ENCODE measurements at places on chromosomes 3 and 15.

DNA sequence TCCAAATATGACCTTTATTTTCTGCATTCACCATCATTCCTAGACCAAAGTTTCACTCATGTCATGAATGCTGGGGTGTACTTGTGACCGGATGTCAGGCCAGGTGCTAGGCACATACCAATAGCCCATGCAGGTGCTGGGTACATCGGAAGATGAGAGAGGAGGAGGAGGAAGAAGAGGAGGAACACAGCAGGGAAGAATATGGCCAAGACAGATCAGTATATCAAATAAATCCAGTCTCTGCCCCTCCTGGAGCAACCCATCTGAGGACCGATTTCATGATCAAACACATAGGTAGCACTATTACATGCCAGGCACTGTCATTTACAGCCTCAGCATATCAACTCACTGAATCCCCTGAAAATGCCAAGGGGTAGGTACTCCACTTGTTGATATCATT is 3.0 kb upstream of the WNT7A start:
- DNase-seq, result no peak
- no peaks in the 10 kb centered on the region for H3K36me3 ChIP-seq
- peaks cover 44% of the 10 kb centered on the region for H3K27me3 ChIP-seq
- no peak overlapping the region for H3K27ac ChIP-seq
- H3K4me1 ChIP-seq, result no peaks in the 10 kb centered on the region
- H3K4me3 ChIP-seq, result no peak overlapping the region

DNA sequence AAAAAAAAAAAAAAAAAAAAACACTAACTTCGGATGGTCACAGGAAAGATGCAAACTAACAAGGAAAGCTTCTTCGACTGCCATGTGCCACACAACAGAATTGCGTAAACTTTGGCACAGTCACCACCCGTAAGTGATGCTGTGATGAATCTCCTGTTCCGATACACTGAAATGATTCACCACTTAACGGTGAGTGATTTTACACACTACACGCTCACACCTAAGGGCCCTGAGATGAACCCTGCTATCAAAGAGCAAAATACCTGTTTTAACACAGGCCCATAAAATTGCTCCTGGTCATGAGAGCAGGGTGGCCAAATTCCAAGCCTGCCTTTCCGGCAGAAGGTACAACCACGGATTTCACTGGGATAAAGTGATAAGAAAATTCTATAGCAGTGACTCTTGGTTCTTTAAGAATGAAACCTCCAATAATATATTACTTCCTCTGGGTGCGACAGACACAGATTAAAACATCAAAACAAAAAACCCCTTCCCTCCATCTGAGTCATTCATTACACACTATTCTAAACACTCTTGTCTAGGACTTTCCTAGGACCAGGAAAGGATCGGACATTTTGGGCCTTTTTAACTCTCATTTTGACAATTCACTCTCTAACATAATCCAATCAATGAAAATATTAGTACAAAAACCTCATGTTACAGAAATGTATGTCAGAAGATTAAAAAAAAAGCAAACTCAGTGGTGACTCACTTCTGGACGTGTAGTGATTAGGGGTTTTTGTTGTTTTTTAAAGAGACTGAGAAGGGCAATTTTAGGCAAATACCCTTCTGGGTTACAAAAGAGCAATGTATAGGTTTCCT is 28.3 kb downstream of the LRIG1 start:
- no peaks in the 10 kb centered on the region for H3K36me3 ChIP-seq
- H3K27ac ChIP-seq, result peak overlapping the region; percentile 60
- H3K27me3 ChIP-seq, result no peaks in the 10 kb centered on the region
- peak overlapping the region; percentile 51 for H3K4me3 ChIP-seq
- peak; percentile 75 for DNase-seq

- H3K27ac ChIP-seq, result peak within 1 kb of the TSS; percentile 97
- H3K27me3 ChIP-seq, result peaks cover 2% of the 10 kb centered on the region
- DNase-seq, result peak; percentile 76
- H3K4me3 ChIP-seq, result peak within 1 kb of the TSS; percentile 87
- peaks cover 12% of the 10 kb centered on the region for H3K36me3 ChIP-seq
Measured at GRCh38 chr15:40340740-40341400, at the start of gene CCDC9B. CCDC9B (minus strand) TSS chr15:40340939; CDS start chr15:40340819, 120 bp downstream.

DNA sequence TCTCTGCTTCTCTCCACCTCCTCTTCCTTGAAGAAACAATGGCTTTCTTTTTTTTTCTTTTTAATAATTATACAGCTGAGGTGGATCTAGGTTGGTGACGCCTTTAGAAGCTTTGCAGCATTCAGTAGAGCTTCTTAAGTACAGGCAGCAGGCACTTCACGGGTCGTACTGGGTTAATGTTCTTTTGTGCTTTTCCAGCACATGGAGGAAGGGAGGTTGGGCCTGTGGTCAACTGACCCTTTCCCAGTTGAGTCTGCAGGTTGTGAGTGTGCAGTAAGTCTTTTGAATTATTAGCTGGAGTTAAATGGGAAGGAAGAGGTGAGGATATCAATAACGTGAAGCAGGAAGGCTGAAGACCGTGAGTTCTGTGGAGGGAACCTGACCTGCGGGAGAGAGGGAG is 7.0 kb downstream of the TRAK1 start:
- peaks cover 83% of the 10 kb centered on the region for H3K4me1 ChIP-seq
- H3K27me3 ChIP-seq, result peaks cover 1% of the 10 kb centered on the region
- H3K36me3 ChIP-seq, result peaks cover 7% of the 10 kb centered on the region
- no peak for DNase-seq

DNA sequence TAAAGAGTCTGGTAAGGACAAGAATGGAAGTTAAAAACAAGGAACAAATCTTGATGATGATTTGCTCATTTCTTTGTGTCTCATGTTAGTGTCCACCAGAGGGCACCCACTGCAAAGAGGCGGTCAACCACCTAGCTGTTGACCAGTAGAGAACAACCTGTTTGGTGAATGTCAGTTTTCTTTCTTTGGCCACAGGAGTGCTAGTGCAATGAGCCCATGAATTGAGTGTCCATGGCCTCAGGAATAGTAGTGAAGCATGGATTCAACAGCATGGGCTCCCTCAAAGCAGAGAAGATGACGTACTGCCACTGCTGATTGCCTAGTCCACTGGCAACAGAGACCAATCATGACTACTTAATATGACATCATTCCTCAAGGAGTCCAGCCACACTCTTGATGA is 10.7 kb upstream of the CNTN6 start:
- H3K27me3 ChIP-seq, result no peaks in the 10 kb centered on the region
- no peaks in the 10 kb centered on the region for H3K4me1 ChIP-seq
- H3K36me3 ChIP-seq, result no peaks in the 10 kb centered on the region
- no peak overlapping the region for H3K27ac ChIP-seq

GRCh38 chr15:78992416-78993256 is 47.8 kb upstream of the CTSH start:
- no peak overlapping the region for H3K4me3 ChIP-seq
- H3K4me1 ChIP-seq, result peaks cover 51% of the 10 kb centered on the region
- H3K27me3 ChIP-seq, result peaks cover 8% of the 10 kb centered on the region

GRCh38 chr3:177487635-177488186 is 290.4 kb upstream of the TBL1XR1 start:
- H3K4me1 ChIP-seq, result peaks cover 19% of the 10 kb centered on the region
- no peak overlapping the region for H3K27ac ChIP-seq
- DNase-seq, result no peak
- H3K4me3 ChIP-seq, result no peak overlapping the region
- peaks cover 3% of the 10 kb centered on the region for H3K27me3 ChIP-seq
- peaks cover 10% of the 10 kb centered on the region for H3K36me3 ChIP-seq

GRCh38 chr3:70889162-70890019 is 577.0 kb upstream of the MDFIC2 start:
- H3K4me1 ChIP-seq, result no peaks in the 10 kb centered on the region
- H3K27me3 ChIP-seq, result no peaks in the 10 kb centered on the region
- DNase-seq, result no peak
- H3K36me3 ChIP-seq, result no peaks in the 10 kb centered on the region
- H3K4me3 ChIP-seq, result no peak overlapping the region
- no peak overlapping the region for H3K27ac ChIP-seq

DNA sequence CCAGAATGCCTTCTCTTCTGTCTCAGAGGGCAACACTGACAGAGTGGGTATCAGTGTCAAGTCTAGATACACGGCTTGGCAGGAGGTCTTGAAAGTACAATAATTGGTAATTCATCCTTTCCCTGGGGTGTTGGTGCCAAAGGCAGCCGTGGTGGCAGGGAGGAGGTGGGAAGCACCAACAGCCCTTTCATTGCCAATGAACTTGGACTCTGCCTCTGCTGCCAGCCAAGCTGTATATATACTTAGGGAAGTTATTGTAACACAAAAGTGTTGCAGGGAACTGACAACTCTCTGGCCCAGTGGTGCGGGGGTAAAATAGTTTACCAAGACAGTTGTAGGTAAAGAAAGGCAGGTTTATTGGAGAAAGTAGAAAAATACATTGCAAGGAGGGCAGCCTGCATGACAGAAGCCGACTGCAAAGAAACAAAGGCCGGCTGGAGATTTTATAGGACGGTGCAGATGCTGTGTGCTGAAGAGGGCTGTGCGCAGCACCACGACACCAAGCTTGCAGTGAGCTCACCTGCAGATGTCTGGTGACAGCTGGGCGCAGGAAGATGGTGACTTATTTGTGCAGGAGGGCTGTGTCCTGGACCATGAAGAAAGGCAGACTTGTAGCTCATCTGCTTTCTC is 4.0 kb upstream of the FAM3D start:
- no peak for DNase-seq
- H3K36me3 ChIP-seq, result no peaks in the 10 kb centered on the region
- peaks cover 33% of the 10 kb centered on the region for H3K27me3 ChIP-seq
- no peak overlapping the region for H3K4me3 ChIP-seq
- peaks cover 12% of the 10 kb centered on the region for H3K4me1 ChIP-seq

- H3K27me3 ChIP-seq, result peaks cover 47% of the 10 kb centered on the region
- H3K4me1 ChIP-seq, result no peaks in the 10 kb centered on the region
- H3K36me3 ChIP-seq, result no peaks in the 10 kb centered on the region
- no peak overlapping the region for H3K4me3 ChIP-seq
- no peak overlapping the region for H3K27ac ChIP-seq
Measured at GRCh38 chr15:70435872-70436271, 327.5 kb downstream of the UACA start.

GRCh38 chr15:36844534-36844998 is 255.8 kb downstream of the MEIS2 start:
- peaks cover 28% of the 10 kb centered on the region for H3K4me1 ChIP-seq
- peaks cover 5% of the 10 kb centered on the region for H3K36me3 ChIP-seq
- DNase-seq, result no peak
- peak overlapping the region; percentile 54 for H3K4me3 ChIP-seq

DNA sequence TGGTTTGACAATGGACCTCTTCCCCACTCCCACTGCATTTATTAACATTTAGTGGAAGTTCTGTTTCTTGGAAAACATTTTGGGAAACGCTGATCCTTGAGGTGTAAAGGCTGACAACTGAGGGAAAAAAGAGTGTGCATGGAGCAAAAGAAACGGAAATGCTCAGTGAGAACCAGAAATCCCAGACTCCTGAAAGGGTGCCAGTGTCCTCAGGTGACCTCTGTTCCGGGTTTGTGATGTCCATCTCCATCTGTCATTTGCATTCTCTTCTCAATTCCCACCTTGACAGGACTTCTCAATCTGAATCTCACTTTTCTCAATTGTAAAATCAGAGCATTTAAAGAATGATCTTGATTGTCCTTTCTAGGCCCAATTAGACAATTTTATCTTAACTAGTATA is 71.1 kb upstream of the FAM3D start:
- H3K4me1 ChIP-seq, result no peaks in the 10 kb centered on the region
- no peaks in the 10 kb centered on the region for H3K36me3 ChIP-seq
- DNase-seq, result no peak
- peaks cover 4% of the 10 kb centered on the region for H3K27me3 ChIP-seq
- no peak overlapping the region for H3K27ac ChIP-seq
